ENCODE measurements at places on chromosomes 3 and 15.

DNA sequence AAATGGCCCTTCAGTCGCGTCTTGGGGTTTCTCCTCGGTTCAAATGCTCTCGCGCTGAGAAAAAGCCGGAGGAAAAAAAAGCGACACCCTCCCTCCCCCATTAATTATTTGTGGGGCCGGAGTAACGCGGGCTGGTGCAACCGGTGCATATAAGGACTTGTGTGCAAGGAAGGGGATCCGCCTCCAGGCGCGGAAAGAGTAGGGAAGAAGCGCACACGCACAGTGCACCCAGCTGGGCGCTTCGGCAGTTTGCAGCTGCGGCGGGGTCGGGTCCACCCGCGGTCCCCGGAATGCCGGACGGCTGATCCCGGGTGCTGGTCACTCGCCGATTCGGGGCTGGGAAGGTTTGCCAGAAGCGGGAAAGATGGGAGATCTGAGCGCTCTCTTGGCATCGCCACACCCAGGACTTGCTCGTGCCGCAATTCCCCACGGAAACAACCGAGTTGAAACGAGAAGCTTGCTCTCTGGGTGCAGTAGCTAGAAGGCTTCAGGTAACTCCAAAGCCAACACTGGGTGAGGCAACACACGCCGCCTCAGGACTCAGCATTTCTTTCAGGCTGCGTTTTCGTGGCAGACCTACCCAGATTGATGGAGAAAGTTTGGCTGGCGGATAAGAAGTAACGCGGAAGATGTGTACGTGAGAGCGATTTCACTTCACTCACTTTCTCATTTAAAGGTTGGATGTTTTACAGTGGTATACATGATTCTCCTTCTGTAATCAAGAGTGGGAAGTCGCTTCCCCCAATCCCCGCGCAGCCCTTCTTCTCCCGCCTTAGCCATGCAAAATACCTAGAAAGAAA is 720 bp upstream of the TNIK start:
- DNase-seq = peak; percentile 33

- DNase-seq = no peak
These were observed 20.0 kb upstream of the BLM start for GRCh38 chr15:90697175-90697574.

DNA sequence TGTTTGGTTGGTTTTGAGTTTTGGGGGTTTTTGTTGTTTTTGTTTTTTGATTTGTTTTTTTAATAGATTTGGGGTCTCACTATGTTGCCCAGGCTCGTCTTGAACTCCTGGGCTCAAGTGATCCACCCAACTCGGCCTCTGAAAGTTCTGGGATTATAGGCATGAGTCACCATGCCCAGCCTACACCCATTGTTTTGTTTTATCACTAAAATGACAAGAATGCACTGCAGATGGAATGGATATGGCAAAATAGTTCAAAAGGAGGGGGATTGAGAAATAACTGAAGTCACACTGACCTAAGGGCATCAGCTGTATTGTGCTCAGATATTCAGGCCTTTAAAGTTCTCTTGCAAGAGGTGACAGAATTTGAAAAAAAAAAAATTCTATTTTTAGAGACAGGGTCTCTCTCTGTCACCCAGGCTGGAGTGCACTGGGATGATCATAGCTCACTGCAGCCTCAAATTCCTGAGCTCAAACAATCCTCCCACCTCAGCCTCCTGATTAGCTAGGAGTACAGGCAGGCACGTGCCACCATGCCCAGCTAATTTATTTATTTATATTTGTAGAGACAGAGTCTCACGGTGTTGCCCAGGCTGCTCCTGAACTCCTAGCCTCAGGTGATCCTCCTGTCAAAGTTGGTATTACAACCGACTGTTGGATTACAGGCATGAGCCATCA is 4.4 kb upstream of the RASA2 start:
- peak; percentile 60 for DNase-seq

GRCh38 chr15:29454506-29454905 is 184.9 kb upstream of the NSMCE3 start:
- DNase-seq = no peak

- no peak for DNase-seq
These were observed 1.8 kb downstream of the STAG1 start for GRCh38 chr3:136750209-136750896.

DNA sequence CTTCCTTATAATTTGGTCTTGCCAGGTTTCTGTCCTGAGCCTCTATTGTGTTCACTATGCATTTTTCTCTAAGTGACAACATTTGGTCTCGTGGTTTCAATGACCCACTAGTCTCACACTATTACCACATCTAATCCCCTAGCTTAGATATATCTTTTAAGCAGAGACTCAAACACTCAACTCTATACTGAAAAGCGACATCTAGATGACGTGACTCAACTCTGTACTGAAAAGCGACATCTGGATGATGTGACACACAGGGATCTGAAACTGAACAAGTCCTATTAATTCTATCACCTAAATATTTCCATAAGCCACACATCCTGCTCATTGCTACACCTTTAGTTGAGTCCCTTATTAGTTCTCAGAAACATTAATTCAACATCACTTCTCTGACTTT is 141.7 kb upstream of the MBNL1 start:
- no peak for DNase-seq

DNA sequence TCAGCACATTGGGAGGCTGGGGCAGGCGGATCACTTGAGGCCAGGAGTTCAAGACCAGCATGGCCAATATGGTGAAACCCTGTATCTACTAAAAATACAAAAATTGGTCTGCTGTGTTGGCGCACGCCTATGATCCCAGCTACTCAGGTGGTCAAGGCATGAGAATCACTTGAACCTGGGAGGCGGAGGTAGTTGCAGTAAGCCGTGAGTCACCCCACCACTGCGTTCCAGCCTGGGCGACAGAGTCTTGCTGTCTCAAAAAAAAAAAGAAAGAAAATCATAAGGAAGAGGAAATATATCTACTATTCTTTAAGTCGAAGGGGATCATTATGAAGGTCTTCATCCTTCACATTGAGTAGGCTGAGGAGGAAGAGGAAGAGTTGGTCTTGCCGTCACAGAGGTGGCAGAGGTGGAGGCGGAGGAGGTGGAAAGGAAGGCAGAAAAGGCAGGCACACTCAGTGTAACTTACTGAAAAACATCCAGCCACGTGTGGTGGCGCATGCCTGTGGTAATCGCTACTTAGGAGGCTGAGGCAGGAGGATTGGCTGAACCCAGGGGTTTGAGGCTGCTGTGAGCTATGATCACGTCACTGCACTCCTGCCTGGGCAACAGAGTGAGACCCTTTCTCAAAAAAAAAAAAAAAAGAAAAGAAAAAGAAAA is 14.2 kb downstream of the CSK start:
- DNase-seq = no peak

- no peak for DNase-seq
These were observed 404.9 kb upstream of the ALCAM start for GRCh38 chr3:104961851-104962250.

DNA sequence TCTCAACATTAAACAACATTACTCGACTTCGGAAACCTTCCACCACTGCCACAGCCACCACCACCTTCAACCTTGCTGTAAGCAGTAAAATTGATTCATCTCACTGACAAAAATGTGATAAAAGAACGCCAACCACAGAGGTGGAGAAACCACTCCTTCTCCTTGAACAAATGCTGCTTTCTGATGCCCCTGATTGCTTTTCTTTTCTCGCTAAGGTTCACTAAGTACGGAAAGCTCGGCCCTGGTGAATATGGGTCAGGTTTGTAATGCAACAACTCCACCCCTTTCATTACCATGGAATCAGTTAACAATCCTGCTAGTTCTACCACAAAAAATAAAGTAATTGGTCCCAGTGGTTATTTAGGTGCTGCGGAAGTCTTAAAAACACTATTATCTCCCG is 44.9 kb downstream of the MEIS2 start:
- DNase-seq = no peak

GRCh38 chr3:197465996-197466549 is 89.7 kb downstream of the BDH1 start:
- DNase-seq = peak; percentile 64

- DNase-seq = no peak
These were observed 64.4 kb upstream of the TAMM41 start for GRCh38 chr3:11910971-11911531.

- no peak for DNase-seq
These were observed 6.9 kb upstream of the GHRL start for GRCh38 chr3:10299679-10300078.

GRCh38 chr3:60652829-60653228 is 598.4 kb downstream of the FHIT start:
- DNase-seq = no peak

- no peak for DNase-seq
These were observed 5.7 kb upstream of the FOXB1 start for GRCh38 chr15:59998305-59998949.

GRCh38 chr15:78404125-78404524 is 33.9 kb upstream of the IREB2 start:
- DNase-seq = no peak

DNA sequence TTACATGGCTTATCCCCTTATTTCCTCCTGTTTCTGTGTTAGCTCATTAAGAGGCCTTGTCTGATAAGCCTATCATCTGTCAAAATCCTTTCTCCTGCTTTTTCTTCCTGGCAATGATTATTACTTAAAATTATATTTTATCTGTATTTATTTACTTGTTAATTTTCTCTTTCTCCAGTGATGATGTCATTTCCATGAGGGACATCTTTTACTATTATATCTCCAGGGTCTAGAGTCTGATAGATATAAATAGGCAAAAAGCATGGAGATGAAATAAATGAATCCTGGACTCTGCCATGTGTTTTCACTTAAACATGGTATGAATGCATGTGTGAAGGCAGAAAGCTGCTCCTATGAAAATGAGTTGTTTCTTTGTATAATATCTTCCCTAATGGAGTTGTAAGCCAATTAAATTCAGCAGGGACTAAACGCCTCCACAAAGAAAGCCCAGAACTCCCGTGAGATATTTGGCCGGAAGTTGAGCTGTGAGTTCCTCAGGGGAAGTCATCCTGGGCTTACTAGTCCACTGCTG is 375.2 kb downstream of the TUSC7 start:
- DNase-seq = no peak

DNA sequence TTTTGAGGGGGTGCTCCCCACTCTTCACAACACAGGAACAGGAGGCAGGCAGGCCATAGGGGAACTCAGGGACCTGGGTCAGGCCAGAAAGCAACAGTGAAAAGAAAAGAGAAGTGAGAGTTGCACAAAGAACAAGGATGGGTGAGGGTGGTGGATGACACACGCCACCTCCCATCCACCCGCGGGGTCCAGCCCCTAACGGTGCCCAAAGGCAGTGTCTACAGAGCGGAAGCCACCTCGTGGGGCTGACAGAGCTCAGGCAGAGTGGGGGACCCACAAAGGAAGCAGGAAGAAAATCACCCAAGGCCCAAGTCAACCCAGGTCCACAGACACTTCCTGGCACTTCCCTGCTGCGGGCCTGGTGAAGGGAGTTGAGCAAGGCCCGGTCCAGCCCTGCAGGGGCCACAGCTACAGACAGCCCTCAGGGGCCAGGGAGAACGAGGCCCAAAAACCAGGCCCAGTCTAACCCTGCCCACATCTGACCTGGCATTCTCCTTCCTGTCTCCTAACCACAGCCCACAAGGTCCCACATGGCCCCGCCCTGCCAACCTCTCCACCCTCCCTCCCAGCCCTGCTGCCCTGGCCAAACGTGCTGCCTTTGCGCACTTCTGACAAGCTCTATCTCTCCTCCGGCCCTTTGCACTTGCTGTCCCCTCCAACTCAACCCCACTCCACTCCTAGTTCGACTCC is 5.9 kb downstream of the NUP210 start:
- DNase-seq = peak; percentile 26

DNA sequence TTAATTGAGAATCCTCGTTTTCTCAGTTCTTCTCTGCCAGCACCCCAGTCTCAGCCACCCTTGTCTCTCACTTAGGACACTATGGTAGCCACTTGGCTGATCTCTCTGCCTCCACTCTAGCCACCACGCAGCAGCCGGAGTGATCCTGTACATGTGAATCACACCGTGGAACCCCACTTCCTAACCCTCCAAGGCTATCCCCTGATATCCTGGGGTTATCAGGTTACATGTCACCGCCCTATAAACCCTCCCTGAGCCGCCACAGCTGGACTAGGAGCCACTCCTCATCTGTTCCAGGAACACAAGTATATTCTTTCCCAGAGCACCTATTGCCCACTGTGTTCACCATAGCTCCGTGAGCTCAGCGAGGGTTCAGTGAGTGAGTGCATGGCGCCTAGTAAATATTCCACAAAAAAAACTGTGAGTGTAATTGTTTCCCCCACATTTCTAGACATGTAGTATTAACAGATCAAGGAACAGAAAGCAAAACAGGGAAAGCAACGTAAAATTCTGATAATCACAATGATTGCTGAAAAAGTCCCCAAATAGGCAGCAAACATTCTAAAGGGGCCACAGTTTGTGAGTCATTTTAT is 661 bp upstream of the PARP14 start:
- no peak for DNase-seq

DNA sequence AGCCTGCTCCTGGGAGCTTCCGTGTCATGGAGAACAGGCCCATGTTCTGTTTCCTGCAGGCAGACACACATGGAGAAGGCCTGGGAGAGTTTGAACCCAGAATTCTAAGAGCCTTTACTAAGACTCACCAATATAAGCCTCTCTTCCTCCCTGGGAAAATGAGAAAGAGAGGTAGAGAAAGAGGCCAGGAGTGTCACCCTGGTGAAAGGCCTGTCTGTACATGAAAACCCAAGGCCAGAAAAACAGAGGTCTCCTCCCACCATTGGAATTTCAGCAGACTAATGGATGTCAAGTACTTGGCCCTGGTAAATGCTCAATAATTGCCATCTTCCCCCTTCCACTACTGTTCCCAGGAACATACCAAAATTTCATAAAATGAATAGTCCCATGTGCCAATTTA is 117.6 kb downstream of the TOP2B start:
- DNase-seq = no peak

DNA sequence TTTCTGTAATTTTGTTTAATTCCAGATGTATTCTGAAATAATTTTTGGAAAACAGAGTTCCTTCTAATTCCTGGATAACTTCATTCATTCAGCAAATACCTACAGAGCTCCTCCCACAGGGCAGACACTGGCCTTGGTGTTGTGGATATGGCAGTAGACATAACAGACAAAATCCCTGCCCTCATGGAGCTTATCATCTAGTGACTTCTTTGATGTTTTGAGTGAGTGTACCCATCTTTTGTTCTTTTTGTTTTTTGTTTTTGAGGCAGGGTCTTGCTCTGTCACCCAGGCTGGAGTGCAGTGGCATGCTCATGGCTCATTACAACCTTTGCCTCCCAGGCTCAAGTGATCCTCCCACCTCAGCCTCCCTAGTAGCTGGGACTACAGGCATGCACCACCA is 21.1 kb downstream of the DET1 start:
- no peak for DNase-seq

DNA sequence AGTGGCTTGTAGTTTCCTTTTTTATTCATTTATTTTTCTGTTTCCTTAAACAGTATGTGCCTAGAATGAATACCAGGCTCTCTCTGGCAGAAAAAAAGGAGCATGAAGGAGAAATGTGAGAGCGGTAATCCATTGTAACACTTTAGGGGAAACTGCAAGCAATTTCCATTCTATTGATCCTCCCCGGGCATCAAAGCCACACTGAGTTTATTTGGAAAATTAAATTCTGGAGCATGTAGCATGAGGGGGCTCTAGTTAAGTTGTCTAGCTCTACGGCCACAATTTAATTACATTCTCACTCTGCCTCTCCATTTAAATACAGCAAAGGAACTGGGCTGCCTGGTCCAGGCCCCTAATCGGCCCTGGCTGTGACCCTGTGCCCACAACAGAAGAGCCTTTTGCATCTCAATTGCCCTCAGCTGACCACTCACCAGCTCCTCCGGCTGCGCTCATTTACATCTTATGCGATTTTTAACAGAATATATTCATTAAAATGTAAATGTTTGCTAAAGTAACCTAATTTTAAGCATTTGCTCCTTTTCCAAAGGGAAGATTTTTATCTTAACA is 72.9 kb downstream of the MEGF11 start:
- DNase-seq = no peak
